HCT116 (cell line): ENCODE measurements at places on chromosomes 11 and 22. TPM values are rescaled to one million over a fixed set of nuclear protein-coding genes. Genes with fewer than 3 reads are reported as not detected.
A peak's percentile ranks its signal among the peaks of the same experiment; 100 is the strongest.

DNA sequence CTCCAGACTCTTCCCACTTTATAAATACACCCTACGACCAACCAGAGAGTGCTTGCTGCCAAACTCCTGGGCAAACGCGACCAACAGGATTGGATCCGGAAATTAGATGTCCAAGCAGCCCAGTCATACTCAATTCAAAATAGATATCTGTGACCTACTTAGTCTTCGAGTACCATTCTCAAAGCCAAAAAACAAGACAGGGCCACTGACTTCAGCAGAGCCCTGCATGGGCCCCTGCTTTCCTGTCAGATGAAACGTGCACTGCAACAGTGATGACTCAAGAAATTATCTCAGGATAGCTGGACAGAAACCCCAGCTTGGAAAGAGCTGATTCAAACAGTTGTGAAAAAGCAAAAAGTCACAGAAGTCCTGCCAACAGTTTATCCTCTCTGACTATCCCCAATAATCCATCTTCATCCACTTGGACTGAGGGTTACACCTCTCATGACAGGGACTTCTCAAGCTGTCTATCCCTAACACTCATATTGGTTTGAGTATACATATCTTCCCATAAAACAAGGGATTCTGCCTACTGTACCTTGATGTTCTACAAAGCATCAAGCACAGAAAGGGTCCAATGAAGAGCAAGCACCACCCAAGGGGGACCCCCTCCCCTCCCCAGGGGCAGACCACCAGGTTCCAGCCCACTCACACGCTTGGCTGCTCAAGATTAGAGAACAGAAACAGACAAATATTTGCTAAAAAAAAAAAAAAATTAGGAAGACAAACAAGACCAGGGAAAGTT, 17.4 kb downstream of the SMCO4 start:
- DNase-seq: no peak

F2 gene
- 0.47 TPM for total RNA-seq

GRCh38 chr22:47285981-47286380, 523.5 kb downstream of the TBC1D22A start:
- no peak for DNase-seq

DNA sequence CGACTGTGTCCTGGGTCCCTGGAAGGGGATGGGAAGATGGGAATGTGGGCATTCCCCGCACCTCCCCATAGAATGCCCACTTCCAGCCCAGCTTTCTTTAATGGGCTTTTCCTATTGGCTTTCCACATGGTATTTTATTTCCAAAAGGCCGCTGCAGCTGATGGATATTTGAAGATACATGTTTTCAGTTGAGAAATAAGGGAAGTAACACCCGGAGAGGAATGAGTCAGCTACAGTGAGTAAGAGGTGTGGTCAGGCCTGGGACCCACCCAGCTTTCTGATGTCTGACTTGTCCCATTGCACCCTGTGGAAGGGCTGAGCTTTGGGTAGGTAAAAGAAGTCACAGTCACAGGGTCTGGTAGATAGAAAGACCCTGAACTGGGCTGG, 476.9 kb downstream of the MIAT start:
- DNase-seq: no peak

KRTAP5-1 gene
- total RNA-seq: not detected

DNA sequence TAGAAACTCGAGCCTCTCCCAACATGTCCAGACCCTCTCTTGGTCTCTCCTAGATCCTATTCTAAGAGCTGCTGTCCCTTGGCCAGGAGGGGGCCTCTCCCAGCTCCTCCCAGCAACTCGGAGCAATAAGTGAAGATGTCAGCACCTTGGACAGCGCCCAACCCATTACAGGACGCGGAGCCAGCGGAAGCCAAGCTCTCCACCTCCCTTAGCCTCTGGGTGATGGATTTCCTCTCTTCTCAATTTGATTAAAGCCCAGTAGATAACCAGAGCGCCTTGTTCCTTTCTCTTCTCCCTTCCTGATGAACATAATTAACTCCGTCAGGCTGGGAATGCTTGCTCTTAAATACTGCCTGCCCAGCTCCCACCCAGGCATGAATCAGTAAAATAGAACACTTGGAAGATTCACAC, 26.2 kb upstream of the TPBGL start:
- peak; percentile 48 for DNase-seq

OR10A2 gene
- total RNA-seq: not detected

- no peak for DNase-seq
These were observed 130.2 kb downstream of the NCAM1 start for GRCh38 chr11:113091481-113091780.

PKDREJ gene
- not detected for total RNA-seq

DNA sequence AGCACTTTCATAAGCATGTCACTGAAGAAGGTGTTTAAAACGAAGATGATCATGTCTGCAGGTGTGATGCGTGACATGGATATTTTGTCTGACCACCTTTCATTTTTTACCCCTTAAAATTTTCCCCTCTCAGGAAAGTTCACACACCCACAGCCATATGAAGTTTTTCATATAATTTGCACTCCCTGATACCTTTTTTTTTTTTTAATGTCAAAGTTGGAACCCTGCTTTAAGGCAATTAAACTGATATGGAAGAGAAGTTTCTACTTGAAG, 104.6 kb downstream of the ATXN10 start:
- DNase-seq: no peak

DRICH1 gene
- total RNA-seq: 0.44 TPM

DNA sequence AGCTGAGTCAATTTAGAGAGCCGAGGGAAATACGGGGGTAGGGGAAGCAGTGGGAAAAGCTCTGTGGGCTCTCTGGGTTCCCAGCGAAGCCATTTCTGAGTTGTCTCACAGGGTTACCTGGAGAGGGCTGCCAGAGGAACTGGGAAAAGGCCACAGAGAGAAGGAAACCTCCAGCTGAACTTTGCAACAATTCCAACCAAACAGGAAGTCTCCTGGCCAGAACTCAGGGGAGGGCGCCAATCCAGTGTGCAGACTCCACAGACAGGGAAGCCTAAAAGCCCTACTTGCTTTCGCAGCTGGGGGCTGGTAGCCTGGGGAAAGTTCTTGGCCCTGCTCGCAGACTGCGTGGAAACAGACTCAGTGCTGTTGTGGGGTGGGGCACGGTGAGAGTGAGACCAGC, 23.1 kb upstream of the GNAZ start:
- DNase-seq: no peak

MYO7A gene
- total RNA-seq: 1.8 TPM

DDI1 gene
- total RNA-seq: not detected

RTN3 gene
- 95.0 TPM for total RNA-seq

DNA sequence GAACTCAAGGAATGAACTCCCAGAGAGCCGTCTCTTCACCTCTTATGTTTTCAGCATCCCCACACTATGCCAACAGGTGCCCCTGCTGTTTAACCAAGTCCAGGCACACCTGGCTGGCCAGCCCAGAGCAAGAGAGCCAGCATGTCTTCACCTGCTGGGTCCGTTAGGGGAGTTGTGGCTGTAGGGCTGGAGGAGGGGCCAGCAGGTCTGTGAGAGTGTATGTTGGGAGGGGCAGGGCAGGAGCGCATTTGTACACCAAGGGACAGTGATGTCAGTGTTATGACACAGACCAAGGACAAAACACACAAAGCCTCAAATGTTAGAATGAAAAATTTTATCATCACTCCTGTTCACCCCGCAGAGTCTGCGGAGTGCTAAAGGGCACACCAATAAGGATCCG, 5.8 kb downstream of the PATZ1 start:
- DNase-seq: no peak

NCF4 gene
- 0.37 TPM for total RNA-seq

- no peak for DNase-seq
These were observed 3.9 kb upstream of the RAB38 start for GRCh38 chr11:88179141-88179540.

CCDC87 gene
- total RNA-seq: 0.39 TPM

DNA sequence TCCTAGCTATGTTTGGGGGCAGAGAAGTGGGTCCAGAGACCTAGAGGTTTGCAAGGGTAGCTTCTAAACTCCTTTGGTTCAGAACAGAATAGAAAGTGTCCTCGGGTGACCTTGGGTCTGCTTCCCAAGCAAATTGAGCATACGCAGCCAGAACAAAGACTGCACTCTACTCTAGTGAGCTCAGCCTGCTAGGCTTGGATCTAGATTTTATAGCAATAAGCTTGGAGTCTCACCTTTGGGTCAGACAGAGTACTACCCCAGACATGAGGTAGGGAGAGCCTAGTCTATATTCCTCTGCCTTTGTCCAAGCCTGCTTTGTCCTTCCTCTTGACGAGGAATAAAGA, 52.6 kb upstream of the ELF5 start:
- no peak for DNase-seq

KCTD14 gene
- total RNA-seq: 15.2 TPM

DNA sequence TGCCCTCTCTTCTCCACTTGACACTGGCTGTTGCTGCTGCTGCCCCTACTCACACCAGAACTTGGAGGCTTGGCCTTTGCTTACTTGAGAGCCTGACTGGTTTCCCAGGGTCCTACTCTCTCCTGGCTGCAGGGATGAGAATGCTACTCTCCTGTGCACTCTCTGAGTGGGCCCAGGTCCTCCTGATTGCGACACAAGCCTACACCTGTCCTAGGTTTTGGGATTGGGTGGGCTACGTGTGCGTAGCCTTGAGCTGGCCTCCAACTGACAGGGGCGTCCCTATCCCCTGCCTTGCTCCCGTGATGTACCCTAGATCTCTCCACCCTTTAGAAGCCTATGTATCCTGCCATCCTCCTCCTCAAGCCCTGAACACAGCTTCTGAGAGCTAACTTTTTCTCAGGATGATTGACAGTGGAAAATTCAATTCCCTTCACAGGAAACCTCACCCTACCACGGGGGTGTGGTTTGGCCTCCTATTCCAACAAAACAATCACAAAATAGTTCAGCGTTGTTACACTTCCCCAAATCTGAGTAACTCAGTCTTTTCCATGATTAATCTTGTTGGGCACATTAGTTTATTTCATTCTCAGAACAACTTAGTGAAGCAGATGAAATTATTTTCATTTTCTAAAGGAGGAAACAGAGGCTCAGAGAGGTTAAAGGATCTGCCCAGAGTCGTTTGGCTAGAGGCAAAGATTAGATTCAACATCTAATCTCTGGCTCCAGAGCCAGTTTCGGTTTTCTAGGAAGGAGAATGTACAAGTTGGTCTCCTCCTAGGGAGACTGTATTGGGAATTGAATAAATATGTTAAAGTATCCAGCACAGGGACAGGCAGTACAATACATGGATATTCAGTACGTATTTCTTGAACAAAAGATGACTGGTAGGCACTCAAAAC, 17.6 kb upstream of the AMOTL1 start:
- DNase-seq: no peak

DNA sequence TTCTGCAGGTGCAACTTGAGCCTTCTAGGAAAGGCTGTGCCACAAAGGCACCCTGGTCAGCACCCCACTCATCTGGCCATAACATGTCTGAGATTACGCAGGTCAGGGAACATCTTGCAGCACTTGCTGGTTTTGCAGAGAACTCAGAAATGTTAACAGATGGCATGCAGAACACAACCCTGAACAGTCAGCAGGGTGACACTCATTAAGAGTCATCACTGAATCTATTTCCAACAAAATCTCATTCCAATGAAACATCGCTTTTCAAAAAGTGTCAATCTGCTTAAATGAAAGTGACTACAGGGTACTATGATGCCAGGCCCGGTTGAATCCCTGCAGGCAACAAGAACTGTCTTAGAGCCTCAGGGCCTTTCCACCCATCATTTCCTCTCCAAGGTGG, 369.8 kb upstream of the CCDC90B start:
- no peak for DNase-seq

GRCh38 chr11:131756479-131757110, 386.2 kb downstream of the NTM start:
- no peak for DNase-seq

NLRP6 gene
- not detected for total RNA-seq

IL17REL gene
- not detected for total RNA-seq

WEE1 gene
- 50.8 TPM for total RNA-seq

- no peak for DNase-seq
These were observed 10.1 kb upstream of the GAB2 start for GRCh38 chr11:78427615-78428265.

KRTAP5-2 gene
- total RNA-seq: not detected

DNA sequence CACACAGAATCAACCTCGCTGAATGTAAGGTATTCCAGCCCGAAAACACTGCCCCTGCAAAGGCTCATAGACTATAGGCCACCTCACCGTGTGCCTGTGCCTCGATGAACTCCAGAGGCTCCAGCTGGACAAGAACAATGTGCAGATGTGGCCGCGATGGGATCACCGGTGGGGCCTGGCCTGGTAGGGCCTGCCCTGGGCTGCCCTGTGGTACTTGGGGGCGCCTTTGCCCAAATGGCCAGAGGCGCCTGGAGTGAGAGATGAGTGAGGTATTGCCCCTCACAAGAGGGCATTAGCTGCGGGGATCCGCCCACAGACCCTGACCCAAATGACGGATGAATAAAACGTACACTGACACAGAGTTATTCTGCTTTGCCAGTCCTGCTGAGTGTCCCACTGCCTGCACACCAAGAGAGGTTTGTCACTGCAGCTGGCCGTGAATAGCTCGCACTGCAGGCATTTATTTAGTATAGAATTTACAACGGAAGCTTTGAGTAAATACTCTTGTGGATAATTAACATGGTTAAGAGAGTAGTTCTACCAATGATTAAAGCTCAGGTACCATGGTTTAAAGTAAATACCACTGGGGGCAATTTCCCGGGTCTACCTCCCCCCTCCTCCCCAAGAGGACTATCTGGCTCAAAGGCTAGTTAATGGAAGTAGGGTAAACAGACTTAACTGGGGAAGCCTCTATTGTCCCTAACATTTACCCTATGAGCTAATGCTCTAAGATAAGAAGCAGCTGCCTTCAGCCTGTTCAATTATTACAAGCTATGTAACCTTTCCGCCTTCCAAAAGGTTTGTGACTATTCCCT, 101.1 kb upstream of the IGLL5 start:
- DNase-seq: no peak
